HEK293T (cell line): ENCODE measurements at places on chromosomes 16 and 17.
A peak's percentile ranks its signal among the peaks of the same experiment; 100 is the strongest.

GRCh38 chr16:31130899-31131298, 4.6 kb downstream of the PRSS8 start:
- DNase-seq: no peak

GRCh38 chr16:48536614-48537200, 73.3 kb downstream of the N4BP1 start:
- no peak for DNase-seq

DNA sequence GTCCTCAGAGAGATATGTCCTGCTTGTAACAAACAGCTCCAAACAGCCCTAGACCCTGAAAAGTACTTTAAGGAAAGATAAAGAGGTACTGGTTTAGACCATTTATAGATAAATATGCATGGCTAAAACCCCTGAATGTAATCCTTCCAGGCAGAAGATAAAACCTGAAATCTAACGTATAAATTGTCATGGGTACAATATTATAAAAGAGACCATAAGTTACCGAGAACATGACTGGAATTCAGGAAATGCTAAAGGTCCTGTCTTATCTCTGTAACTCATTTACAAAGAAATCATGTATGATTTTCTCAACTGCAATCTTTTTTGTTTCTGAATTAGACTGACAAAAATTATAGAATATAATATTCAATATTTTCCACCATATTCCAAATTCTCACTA, 9.2 kb upstream of the KANSL1 start:
- no peak for DNase-seq

GRCh38 chr16:12178251-12178990, 201.9 kb downstream of the SNX29 start:
- no peak for DNase-seq

- no peak for DNase-seq
Observed at GRCh38 chr17:30954046-30954830, 16.6 kb upstream of the RNF135 start.

DNA sequence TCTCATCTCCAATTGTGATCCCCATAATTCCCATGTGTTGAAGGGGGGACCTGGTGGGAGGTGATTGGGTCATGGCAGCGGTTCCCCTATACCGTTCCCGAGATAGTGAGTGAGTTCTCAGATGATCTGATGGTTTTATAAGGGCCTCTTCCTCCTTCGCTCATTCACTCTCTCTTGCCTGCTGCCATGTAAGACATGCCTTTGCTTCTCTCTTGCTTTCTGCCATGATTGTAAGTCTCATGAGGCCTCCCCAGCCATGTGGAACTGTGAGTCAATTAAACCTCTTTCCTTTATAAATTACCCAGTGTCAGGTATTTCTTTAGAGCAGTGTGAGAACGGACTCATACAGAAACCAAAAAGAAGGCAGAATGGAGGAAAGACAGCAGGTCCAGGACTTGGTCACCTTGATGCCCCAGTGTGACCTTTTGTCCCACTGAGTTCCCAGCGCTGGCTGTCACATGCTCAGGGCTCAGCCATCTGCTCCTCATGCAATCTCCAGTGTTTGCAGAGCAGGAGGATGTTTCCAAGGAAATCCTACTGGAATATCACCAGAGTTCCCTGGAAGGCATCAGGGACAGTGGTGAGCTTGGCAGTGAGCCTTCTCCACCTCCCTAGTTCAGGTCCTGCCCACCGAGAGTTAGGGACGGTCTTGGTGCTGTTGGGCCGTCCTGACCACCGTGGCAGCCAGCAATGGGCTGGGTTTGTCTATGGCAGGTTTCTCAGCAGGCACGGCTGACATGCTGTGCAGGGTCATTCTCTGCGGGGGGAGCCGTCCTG, 96.7 kb downstream of the SEC14L1 start:
- DNase-seq: no peak

DNA sequence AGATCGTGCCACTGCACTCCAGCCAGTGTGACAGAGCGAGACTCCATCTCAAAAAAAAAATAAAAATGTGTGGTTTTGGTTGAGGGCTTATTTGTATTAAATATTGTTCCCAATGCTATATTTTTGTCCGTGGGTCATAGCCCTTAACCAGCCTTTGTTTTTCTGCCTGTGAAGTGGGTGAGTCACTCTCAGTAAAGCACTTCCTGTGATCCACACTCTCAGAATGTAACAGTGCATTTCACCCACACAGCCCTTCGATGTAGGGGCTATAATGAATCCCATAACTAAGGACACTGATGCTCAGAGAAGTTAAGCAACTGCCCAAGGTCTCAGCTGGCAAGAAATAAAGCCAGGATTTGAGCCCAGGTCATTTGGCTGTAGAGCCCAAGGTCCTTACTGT, 34.7 kb upstream of the POLR3E start:
- DNase-seq: no peak

GRCh38 chr17:56929362-56929969, 15.6 kb upstream of the TRIM25 start:
- DNase-seq: no peak

DNA sequence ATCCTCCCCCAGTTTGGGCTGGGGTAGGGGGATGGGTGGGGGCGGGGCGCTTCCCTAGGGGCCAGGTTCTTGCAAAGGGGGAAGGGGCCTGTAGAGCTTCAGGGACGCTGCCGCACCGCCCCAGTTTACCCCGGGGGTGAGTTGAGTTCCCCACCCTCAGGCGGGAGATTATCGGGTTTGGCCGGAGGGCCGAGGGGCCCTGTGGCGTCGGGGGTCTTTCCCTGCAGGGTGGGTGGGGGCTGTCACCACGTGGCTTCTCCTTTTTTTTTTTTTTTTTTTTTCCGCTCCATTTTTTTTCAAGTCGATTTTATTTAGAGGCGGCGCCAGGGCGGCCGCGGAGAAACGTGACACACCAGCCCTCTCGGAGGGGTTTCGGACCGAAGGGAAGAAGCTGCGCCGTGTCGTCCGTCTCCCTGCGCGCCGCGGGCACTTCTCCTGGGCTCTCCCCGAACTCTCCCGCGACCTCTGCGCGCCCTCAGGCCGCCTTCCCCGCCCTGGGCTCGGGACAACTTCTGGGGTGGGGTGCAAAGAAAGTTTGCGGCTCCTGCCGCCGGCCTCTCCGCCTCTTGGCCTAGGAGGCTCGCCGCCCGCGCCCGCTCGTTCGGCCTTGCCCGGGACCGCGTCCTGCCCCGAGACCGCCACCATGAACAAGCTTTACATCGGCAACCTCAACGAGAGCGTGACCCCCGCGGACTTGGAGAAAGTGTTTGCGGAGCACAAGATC, at the start of gene IGF2BP1:
Gene IGF2BP1 (plus strand): TSS at position 283 of the 724 bp plus-strand sequence. CDS start 361 bp downstream, at position 644.
- DNase-seq: peak; percentile 65

DNA sequence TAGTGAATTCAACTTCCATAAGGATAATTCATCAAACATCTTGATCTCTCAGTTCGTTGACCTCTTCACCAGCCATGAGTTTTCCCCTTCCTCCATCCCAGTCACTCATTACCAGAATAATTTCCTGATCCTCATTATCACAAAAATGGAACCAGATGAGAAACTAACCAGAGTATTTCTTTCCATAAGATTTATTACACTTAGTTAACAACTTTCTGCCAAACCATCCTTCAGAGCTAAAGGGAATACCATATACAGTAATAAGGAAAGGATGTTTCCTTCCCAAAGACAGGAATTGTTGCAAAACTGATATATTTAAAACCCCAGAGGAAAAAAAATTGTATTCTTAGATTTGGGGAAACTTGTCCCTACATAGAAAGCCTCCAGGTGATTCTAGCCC, 8.6 kb downstream of the KRTAP29-1 start:
- no peak for DNase-seq

DNA sequence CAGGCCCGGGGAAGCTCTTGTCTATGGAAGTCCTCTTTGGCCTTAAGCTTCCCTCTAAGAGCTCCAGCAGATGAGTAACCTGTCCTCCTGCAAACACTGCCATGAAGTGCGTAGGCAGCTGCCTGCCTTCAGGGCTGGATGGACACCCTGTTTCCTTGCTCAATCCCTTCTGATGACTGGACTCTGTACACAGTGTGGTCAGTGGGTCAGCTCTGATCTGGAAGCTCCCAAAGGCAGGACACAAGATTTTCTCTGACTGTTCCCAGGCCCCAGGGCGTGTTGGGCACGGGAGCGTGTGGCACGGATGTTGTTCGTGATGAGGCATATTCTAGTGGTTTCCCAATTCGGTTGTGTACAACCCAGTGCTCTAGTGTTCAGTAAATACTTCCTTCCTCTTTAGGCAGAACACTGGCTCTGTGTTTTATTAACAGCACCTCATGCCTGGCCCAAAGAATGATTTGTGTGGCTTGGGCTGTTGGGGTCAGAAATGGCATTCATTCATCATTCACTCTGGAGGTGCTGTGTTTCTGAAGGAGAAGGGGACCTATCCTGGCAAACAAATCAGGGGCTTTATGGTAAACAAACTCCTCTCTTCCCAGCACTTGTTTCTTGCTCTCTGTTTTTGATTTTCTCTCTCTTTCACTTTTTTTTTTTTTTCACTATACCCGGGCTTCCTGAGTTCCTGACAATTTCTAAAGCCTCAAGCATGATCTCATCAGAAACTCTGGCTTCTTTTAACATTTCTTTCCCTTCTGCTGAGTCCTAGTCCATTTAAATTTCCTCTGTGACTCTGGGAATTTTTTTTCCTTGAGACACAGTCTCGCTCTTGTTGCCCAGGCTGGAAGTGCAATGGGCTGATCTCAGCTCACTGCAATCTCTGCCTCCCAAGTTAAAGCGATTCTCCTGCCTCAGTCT, 12.0 kb upstream of the RNF157 start:
- no peak for DNase-seq

DNA sequence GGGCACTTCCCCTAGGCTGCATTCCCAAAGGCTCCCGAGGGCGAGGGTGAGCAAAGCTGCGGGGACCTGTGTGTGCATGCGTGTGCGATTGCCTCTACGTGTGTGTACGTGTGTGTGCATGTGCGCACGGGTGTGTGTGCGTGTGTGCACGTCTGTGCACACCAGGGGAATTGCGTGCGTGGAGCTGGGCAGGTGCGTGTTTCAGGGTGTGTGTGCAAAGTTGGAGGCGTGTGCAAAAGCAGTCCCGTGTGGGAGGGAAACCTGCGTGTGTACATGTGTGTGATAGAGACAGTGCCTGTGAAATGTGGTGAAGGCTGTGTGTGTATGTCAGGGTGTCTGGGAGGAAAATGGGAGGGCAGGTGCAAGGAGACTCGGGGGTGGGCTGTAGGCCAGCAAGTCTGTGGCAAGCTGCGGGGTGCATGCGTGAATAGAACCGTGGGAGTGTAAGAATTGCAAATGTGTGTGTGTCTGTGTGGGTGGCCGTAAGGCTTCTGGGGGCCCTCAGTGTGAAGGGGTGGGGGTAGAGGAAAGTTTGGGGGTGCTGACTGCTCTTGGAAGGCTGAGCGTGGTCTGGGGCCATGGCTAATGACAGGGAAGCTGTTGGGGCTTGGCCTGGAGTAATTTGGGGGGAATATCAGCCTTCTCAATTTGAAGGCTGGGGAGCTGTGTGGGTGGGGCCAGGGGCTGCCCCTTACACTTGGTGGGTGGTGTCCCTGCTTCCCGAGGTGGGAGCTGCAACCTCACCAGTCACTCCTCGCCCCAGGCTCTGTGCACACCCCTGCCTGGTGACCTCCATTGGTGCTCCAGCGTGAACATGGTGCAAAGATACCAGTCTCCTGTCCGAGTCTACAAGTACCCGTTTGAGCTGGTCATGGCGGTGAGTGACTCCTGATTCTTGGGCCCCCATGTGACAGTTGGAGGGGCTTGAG, 644 bp downstream of the SEC14L5 start:
- DNase-seq: no peak

DNA sequence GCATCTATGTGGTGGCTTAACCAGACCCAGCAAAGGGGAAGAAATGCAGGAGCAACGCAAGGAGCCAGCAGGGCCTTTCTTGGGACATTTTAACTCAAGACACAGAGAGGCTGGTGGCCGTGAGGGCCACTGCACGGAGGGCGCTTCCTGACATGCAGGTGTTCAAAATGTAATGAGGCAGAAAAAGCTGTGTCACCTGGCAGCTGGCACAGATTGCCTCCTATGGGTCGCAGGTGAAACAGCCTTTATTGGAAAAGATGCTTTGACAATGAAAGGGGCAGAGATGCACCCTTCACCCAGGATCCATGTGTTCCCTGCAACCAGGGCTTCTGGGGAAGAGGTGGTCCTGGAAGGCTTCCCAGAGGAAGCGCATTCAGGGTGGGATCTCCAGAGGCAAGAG, 219.3 kb downstream of the XYLT1 start:
- no peak for DNase-seq

- DNase-seq: peak; percentile 93
Observed at GRCh38 chr17:80575057-80575875, 30.6 kb downstream of the RPTOR start.

GRCh38 chr16:89096042-89096717, 2.5 kb downstream of the ACSF3 start:
- no peak for DNase-seq

DNA sequence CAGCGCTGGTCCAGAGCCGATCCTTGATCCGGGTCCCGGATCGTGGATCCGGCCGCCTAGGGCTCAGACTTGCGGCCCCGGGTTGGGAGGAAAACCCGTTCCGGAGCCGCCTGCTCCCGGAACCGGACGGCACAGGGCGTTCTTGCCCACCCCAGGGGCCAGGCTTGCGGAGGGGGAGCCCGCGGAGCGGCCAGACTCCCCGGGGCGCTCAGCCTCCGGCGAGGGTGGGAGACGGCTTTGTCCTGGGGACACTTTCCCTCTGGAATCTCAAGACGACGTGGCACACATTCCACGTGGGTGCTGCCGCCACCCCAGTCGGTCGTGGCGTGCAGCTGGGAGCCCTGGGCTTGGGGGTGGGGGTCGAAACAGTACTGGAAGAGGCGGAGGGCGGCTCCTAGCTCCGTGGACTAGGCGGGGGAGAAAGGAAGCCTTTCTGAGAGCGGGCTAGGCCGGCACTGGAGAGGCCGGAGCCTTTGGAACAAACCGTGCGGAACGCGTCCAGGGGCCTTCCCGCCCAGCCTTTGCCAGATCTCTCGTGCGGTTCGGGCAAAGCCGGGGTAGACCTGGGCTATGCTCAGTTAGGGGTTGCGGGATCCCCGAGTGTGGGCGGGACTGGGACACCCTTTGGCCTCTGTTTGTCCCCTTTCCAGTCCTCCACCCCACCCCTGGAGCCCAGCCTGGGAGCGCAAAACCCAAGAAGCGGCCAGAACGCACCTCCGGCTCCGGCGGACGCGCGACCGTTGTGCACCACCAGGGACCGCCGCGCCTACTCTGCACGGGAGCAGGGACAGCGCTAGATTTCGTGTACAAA, 26.5 kb downstream of the SREBF1 start:
- DNase-seq: peak; percentile 70

DNA sequence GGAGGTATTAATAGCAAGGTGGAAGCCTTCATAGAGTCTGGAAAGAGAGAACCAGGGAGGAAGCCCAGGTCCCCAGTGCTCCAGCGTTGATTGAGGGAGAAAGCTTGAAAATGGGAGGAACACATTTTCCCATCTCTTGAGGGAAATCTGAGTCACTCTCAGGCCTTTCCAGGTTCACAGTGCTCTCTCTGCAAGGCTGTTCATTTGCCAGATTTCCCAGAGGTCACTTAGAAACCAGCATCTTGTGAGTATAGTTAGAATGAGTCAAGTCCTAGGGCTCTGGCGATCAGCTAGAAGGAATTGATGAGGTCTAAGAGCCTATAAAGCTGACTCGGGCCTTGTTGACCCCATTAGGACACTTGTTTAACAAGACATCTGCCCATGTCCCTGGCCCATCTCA, 17.7 kb upstream of the ZNF594 start:
- DNase-seq: no peak

DNA sequence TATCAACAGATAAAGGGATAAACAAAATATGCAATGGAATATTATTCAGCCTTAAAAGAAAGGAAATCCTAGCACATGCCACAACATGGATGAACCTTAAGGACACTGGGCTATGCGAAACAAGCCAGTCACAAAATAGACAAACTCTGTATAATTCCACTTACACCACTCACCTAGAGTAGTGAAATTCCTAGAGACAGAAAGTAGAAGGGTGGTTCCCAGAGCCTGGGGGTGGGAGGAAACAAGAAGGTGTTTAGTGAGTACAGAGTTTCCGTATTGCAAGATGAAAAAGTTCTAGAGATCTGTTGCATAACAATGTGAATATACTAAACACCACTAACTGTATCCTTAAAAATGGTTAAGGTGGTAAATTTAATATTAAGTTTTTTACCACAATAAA, 10.0 kb downstream of the SPOP start:
- DNase-seq: no peak
